Endodermal cell (in vitro differentiated cells): ENCODE measurements at places on chromosomes 16 and 17.

GRCh38 chr16:12775656-12776236 is 27.9 kb downstream of the CPPED1 start:
- no peak for DNase-seq

GRCh38 chr17:9329251-9329921 is 246.2 kb downstream of the STX8 start:
- peak; percentile 74 for DNase-seq

- no peak for DNase-seq
These were observed 74.8 kb downstream of the USP31 start for GRCh38 chr16:23074423-23074822.

DNA sequence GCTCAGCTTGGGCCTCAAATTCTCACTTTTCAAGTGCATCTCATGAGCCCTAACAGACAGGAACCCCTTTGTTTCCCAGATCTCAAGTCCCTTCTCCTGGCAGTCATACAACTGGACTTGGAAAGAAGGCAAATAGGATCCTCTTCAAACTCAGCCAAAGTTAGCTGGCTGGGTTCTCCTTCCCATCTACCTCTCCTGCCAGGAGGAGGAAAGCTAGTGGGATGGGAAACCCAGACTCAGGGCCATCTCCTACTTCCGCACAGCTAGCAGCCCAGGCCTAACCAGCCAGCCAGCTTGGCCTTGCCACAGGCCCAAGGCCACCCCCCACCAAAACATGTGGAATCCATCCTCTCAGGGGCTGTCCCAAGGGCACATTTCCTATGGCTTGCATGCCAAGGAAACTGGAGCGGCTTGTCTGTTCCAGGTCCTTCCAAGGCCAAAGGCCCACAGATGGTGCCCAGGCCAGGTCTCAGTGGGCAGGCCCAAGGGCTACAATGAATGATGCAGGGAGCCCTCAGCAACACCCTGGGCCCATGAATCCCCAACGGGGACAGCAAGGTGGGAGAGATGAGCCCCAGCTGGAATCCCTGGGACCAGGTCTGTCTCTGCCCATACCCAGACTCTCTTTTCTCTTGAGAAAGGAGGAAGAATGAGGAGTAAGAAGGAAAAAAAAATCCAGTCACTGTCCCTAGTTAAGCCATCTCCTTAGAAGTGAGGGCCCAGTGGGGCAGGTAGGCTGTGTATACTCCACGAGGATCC is 1.7 kb downstream of the SMARCD2 start:
- no peak for DNase-seq

GRCh38 chr17:32941419-32942032 is 13.6 kb downstream of the TMEM98 start:
- DNase-seq = peak; percentile 31

GRCh38 chr16:68590201-68590994 is 51.3 kb downstream of the ZFP90 start:
- peak; percentile 95 for DNase-seq

GRCh38 chr17:72409405-72410002 is 288.7 kb downstream of the SOX9 start:
- no peak for DNase-seq

DNA sequence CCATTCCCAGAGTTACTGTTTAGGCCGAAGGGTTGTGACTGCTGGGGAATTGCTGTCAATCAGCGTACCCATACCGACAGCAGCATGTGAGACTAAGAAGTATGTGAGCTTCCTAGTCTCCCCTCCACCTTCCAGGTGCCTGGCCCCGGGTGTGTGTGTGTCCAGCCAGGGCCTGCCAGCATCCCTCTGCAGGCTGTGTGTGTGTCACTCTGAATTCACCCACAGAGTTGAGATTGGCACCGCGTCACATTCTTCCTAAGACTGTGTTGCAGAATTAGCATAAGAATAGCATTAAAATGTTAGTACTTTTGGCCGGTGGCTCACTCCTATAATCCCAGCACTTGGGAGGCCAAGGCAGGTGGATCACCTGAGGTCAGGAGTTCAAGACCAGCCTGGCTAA is 31.8 kb downstream of the PRMT7 start:
- no peak for DNase-seq

DNA sequence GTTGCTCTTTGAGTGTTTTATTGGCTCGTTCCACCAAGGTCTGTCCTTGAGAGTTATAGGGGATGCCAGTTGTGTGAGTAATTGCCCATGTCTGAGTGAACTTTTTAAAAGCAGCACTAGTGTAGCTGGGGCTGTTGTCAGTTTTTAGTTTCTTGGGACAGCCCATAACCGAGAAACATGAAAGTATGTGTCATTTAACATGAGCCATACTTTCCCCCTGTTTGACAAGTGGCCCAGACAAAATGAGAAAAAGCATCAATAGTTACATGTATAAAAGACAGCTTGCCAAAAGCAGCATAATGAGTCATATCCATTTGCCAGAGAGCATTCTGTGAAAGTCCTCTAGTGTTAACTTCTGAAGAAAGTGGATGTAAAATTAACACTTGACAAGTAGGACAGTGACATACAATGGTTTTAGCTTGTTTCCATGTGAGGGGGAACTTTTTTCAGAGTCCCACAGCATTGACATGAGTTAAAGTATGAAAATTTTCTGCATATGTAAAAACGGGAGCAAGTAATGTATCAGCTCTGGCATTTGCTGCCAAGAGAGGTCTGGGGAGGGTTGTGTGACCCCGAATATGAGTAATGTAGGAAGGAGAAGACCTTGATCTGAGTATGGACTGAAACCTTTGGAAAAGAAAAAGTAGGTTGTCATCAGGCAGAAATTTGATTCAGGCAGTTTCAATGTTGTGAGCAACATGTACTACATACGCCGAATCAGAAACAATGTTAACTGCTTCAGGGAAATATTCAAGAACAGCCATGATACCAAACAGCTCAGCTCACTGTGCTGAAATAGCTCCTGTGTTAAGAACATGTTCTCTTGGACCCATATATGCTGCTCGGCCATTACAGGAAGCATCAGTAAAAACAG is 56.8 kb upstream of the ARL4D start:
- DNase-seq = no peak

- DNase-seq = peak; percentile 53
These were observed 176.5 kb downstream of the SEC14L1 start for GRCh38 chr17:77317091-77317750.

DNA sequence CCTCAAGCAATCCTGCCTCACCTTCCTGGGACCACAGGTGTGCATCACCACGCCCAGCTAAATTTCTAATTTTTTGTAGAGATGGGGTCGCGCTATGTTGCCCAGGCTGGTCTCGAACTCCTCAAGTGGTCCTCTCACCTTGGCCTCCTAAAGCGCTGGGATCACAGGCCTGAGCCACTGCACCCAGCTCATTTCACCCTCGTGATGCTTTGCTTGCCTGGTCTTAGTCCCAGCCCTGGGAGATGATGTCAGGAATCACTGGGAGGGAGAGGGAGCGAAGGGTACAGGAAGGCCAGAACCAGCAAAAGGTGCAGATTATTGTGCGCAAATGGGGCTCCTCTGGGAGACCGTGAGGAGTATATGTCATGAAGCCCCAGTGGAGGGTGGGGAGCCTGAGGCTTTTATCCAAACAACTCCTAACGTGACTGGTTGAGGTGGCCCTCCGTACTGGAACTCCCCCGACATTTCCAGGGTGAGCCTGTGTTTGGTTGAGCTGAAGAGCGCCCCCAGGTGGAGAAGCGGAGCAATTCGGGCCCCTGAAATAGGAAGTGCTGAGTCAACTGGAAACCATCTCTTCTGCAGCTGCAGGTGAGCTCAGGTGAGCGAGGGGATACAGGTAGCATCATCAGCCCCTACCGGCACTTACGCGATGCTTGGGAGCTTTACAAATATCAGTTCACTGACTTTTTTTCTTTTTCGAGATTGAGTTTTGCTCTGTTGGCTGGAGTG is 41.2 kb upstream of the HAPSTR1 start:
- peak; percentile 94 for DNase-seq

GRCh38 chr16:49716339-49716934 is 139.5 kb downstream of the ZNF423 start:
- DNase-seq = no peak

DNA sequence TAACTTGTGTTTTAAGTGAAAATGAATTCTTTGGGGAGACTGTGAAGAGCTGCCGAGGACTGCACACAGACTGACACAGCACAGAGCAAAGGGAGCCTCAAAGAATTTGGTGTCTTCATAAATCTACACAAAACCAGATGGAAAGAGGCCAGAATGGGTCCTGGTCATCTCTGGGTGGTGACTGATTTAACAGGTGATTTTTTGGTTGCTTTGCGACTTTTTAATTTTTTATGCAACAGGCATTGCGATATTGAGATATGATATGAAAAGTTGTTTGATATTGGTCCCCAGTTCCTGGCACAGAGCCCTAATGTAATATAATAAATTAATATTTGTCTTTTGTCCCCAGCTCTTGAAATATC is 12.6 kb upstream of the EIF1 start:
- no peak for DNase-seq

- DNase-seq = no peak
These were observed 70.8 kb upstream of the TNRC6C start for GRCh38 chr17:77887464-77888241.

DNA sequence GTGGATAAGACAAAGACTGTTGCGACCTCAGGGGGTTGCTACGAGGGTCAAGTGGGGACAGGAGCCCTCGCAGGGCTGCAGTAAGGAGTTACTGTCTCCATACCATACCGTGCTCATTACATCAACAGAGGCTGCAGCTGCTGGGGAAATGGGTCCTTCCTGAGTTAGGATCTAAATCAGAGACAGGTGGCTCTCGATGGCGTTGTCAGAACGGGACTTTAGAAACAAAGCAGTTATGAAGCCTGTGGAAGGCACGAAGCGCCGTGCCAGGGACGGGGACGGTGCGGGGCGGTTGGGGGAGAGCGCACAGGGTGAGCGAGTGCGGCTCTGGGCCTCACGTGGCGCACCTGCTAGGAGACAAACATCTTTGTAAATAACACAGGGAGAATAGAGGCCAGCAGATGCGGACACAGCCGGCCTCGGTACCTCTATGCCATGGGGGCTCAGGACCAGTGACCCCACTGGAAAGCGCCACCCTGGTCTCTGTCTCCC is 34.4 kb downstream of the ZCCHC14 start:
- no peak for DNase-seq

DNA sequence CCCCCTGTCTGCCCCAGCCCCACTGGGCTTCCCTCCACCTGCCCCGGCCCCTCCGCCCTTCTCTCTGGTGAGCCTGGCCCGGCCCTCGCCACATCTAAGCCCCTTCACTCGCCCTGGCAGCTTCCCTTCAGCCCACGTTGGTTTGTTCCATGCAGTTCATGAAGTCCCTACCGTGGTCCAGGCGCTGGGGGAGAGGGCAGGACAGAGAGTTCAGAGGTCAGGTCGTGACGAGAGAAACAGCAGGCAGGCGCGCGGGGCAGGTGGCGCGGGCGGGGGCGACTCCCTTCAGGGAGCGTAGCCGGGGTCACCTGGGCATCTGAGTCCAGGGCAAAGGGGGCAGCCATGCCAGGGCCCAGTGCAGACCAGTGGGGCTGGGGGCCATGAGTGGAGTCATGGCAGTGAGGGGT is 8.9 kb upstream of the TEDC2 start:
- DNase-seq = no peak

GRCh38 chr17:627051-627450 is 87.6 kb downstream of the VPS53 start:
- DNase-seq = no peak

- DNase-seq = peak; percentile 90
These were observed 806 bp upstream of the CYB561 start for GRCh38 chr17:63446753-63447470.

GRCh38 chr17:45824475-45824874 is 20.2 kb upstream of the SPPL2C start:
- DNase-seq = peak; percentile 79

- no peak for DNase-seq
These were observed 6.8 kb downstream of the RSPRY1 start for GRCh38 chr16:57192720-57193486.

- no peak for DNase-seq
These were observed 227.2 kb upstream of the MON1B start for GRCh38 chr16:76963614-76964315.

GRCh38 chr16:2664574-2664982 is 17.7 kb upstream of the KCTD5 start:
- DNase-seq = no peak

GRCh38 chr17:8470447-8471047 is 34.9 kb downstream of the NDEL1 start:
- peak; percentile 51 for DNase-seq

GRCh38 chr17:44081681-44082080 is 11.1 kb downstream of the G6PC3 start:
- no peak for DNase-seq

GRCh38 chr16:14087590-14088154 is 16.6 kb downstream of the MRTFB start:
- DNase-seq = no peak

DNA sequence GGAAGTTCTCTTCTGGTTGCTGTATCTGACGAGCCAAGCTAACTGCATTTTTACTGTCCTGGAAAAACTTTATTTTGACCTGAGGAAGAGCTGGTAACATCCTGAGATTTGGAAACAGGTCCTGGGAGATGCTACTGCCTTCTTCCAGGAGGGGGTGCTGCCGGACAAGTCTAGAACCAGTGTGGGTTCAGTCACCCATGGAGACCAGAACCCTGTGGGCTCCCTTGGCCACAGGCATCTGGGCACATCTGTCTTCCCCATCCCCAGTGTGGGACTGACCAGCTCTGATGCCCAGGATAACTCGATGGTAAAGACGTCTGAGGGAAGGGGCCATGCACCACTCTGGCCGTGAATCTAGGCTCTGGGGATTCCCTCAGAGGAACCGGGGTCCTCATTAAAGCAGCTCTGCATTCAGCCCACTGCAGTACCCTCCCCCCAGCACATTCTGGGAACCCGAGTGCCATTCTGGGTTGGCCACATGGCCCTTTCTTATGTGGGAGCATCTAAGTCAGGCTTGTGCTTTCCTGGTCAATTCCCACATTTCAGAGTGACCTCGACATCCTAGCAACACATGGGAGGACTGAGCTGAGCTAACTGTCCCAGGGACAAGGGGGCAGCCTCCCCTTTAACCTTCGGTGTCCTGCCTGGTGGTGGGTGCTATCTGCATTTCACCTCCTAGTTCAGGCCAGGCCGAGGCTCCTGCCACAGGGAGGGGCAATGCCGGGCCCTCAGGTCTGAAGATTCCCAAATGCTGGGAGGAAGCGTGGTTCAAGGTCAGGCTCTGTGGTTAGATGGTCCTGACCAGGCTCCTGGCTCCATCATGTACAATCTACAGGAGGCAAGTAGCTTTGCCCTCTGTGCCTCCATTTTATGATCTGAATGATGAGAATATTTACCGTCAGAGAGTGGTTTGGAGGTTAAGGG is 6.4 kb downstream of the C16orf86 start:
- DNase-seq = peak; percentile 94

GRCh38 chr17:4215882-4216570 is 47.8 kb downstream of the ANKFY1 start:
- DNase-seq = no peak
